Colonic mucosa (tissue), 4 donors: ENCODE measurements at places on chromosomes 5 and 9. TPM values are rescaled to one million over a fixed set of nuclear protein-coding genes. Genes with fewer than 3 reads are reported as not detected.

GRCh38 chr5:165242646-165243045 is 1737.2 kb downstream of the MAT2B start:
- DNase-seq: no peak

- DNase-seq: no peak
Measured at GRCh38 chr5:150600616-150601490, 39.6 kb upstream of the SYNPO start.

GRCh38 chr9:20447291-20447690 is 175.0 kb downstream of the MLLT3 start:
- DNase-seq: no peak

DNA sequence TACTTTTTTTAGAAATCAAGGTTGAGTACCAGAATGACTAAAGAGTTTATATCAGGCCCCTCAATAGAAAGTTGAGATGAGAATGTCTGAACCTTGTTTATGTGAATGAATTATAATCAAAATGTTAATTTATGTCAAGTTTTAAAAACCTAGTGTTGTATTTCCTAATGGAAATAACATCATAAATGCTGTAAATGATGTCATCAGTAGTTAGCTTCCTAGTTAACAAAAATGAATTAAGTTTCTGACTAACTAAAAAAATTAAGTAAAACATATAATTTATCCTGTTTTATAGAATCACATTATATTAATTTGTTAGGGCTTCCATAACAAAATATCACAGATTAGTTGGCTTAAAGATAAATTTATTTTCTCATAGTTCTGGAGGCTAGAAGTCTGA is 45.0 kb upstream of the CCNH start:
- DNase-seq: no peak

GRCh38 chr5:37664551-37664950 is 175.3 kb downstream of the GDNF start:
- DNase-seq: no peak

DNA sequence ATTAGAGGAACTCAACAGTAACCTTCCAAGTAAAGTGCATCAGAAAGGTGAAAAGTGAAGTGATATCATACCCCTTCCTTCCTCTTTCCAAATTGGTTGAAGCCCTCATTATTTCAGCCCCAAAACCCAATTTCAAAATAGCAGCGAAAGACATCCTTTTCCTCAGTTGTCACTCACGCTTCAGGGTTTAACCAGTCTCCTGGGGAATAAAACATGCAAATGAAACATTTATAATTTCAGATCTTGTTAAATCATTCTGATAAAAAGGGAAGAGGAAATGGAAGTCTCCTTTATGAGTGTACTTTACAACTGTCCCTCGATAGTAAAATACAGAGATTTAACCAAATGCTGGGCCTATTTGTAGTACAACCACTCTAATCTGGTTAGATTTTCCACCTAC is 22.5 kb downstream of the TRPM6 start:
- no peak for DNase-seq

DNA sequence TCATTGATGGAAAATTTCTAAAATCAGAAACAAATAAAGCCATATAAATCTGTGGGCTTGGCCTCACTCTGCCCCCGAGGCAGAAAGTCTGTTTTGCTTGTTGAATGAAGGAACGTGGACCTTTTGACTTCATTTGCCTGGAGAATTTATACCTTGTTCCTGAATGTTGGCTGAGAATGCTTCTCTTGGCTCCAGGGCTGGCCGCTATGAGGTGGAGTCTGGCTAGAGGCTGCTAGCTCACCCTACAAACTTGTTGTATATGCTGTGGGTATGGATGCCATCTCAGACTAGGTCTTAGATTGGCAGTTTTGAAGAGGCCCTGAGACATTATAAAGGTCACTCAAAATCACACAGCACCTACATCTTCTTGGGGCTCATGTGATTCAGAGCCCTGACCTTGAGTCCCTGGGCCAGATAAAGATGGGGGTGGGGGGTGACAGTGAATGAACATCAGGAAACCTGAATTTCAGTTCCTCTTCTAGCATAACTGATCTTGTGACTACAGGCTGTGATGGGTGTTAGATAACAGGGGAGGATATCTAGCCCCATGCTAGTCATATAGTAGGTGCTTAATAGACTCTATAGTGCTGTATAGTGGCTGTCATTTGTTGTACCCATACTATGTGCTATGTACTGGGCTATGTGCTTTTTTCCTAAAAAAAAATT is 2.8 kb downstream of the GM2A start:
- DNase-seq: no peak

- DNase-seq: no peak
Measured at GRCh38 chr9:33116860-33117259, 40.4 kb upstream of the SMU1 start.

GRCh38 chr5:138000102-138000723 is 32.7 kb downstream of the FAM13B start:
- DNase-seq: no peak

GRCh38 chr5:137201876-137202275 is 297.2 kb downstream of the SPOCK1 start:
- DNase-seq: no peak

The GRXCR2 gene
- total RNA-seq: not detected

The LCN1 gene
- total RNA-seq: not detected
